ENCODE measurements at places on chromosomes 1 and 21.

- no peak for DNase-seq
These were observed 40.5 kb upstream of the MUTYH start for GRCh38 chr1:45380730-45381129.

DNA sequence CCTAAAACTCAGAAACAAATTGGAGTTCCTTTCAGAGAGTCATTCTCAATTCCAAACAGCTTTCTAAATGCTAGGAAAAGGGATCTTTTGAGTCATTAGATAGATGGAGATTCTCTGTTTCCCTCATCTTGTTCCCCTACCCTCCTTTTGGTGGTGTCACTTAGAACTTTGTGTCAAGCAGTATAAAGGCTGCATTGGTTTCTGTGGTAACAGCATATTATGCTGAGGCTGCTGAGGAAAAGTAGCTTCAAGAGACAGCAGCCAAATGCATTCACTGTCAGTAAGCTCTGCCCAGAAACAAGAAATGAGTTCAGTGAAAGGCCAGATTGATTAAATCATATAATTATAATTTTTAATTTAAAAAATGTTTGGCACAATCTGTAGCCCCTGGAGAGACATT is 144.1 kb downstream of the LRRC40 start:
- DNase-seq, result no peak

DNA sequence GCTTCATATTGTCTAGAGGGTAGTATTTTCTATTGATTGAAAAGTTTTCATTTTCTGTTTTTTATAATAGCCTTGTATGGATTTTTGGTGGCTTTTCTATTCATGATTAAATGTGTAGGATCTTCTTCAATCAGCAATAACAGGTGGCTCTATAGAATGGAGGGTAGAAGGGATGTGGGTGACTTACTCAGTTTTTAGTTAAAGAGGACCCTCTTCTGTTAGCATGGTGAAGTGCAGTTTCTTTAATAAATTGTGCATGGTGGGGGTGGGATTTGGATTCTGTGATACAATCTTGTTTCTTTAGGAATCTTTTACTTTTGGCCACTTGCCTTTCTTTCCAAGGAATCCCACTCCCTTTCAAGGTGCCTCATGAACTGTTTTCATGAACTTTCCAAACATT is 64.7 kb downstream of the SLC35A3 start:
- no peak for DNase-seq

GRCh38 chr1:179002552-179003345 is 22.9 kb upstream of the FAM20B start:
- peak; percentile 64 for DNase-seq

DNA sequence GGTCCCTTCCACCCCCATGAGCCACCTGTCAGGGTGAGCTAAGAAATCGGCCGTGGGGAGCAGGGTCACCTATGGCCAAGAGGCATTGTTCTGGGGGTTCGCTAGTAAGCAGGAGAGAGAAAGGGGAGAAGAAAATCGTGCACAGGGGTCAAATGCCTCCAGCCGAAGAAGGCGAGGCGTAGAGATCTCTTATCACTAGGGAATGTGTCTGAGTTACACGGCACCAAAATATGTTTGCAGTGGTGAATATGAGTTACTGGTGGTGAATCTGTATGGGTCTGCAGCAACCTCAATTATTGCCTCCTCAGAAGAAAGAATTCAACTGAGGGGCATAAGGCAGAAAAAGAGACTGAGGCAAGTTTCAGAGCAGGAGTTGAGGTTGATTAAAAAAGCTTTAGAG is 54.2 kb upstream of the RABGAP1L start:
- DNase-seq, result no peak

DNA sequence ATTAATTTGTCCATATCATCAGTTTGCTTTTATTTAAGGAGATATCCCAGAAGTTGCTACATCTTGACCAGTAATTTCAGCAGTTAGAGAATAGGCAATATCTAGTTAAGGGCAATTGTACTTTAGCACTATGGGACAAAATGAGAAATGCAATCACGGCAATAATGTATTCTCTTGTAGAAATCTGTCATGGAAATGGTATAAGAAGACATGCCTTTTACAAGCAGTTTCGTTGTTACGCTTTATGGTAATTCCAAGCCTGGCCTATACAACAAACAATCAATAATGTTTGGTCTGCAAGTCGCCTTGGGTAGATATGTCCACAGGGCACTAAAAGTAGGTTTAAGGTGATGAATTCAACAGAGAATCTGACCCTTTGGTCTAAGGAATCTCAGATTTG is 1.2 kb upstream of the NOS1AP start:
- DNase-seq, result no peak

- no peak for DNase-seq
These were observed 369.7 kb downstream of the MATN1 start for GRCh38 chr1:30353637-30354036.

DNA sequence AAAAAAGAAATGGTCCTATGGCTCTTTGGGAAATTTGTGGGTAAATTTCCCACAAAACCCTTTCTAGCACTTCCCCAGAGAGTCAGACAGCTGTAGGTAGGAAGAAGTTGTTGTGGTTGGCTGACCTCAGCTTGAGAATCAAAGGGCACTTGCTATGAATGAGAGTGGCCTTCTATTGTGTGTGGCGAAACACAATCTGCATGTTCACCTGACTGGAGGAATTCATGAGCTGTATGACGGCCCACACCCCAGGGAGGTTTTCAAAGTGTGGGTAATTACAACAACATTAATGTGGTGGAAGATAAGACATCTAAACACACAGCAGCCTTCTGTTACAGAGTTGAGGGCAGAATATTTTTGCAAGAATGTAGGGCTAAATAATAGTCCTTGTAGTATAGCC is 38.8 kb downstream of the NGF start:
- no peak for DNase-seq
